ENCODE measurements at places on chromosomes 13 and 19.

DNA sequence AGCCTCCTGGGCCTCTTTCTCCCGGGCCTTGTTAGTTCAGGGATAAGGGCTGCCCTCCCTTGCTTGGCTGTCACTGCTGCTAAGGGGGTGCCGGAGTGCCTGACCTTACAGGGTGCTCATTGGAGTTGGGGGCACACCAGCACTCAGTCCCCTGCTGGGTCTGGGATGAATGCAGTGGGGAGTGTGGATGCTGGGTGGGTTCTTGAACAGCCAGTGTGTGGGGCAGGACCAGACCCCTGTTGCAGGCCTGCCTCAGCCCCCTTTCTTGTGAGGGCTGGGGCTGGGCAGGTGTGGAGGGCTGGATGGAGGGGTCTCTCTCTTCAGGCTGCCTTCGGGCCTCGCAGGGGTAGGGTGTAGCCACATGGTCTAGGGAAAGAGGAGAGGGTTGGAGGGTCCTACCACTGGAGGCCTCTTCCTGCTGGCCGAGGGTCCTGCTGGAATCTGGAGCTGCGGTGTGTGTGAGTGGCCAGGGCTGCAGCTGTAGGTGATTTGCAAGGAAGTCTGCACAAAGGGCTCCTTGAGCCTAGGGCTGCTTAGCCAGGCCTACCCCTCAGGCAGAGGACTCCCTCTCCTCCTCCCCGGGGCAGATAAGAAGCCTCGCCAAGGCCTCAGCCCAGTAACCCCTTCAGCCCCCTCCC is 3.2 kb downstream of the CEBPA start:
- DNase-seq, result no peak

DNA sequence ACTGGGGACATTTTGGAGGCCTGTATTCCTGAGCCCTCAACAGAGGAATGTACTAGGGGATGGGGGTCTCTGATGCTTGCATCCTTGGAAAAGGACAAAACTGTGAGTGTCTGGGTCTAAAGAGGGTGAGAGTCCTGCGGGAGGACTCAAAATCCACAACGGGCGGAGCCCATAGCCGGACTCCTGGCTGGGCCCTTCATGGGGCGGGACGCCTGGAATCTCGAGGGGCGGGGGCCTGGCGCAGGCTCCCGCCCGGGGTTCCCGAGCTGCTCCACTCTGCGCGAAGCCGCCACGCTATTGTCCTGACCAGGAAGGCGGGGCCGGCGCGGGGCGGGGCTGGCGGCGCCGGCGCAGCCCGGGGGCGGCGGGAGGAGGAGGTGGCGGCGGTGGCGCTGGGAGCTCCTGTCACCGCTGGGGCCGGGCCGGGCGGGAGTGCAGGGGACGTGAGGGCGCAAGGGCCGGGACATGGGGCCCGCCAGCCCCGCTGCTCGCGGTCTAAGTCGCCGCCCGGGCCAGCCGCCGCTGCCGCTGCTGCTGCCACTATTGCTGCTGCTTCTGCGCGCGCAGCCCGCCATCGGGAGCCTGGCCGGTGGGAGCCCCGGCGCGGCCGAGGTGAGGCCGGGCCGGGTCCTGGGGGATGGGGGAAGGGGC is at the start of gene APLP1:
APLP1 (plus strand) TSS at position 403 of the 651 bp plus-strand sequence; CDS start at position 466, 63 bp downstream.
- DNase-seq, result no peak

DNA sequence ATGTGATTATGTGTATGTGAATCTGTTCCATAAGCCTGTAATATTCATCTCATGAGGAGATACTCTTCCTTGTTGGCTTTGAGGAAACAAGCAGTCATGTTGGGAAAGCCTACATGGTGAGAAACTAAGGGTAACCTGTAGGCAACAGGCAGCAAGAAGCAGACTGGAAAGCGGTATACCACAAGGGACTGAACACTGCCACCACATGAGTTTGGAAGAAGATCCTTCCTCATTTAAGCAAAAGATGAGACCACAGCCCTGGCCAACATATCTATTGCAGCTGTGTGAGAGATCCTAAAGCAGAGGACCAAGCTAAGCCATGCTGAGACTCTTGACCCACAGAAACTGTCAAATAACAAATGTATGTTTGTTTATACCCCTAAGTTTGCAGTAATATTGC is 134.8 kb downstream of the B3GLCT start:
- no peak for DNase-seq

DNA sequence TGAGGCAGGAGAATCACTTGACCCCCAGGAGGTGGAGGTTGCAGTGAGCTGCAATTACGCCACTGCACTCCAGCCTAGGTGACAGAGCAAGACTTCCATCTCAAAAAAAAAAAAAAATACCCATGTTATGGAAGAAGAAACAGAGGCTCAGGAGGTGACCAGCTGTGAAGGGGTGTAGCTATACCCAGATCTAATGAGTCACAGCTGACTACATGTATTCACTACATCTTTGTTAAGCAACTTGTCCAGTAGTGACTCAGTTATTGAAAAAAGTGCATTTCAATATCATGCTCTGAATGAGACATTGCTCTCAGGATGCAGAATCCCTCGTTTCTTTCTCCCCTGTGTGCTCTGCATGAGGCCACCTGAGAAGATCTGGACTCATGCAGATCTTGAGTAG is 16.1 kb upstream of the SPART start:
- DNase-seq, result no peak

GRCh38 chr19:41131186-41131585 is 17.0 kb downstream of the CYP2F1 start:
- no peak for DNase-seq

GRCh38 chr13:84265257-84265764 is 383.0 kb upstream of the SLITRK1 start:
- no peak for DNase-seq

GRCh38 chr19:58034477-58034793 is 610 bp downstream of the ZSCAN1 start:
- DNase-seq, result no peak

DNA sequence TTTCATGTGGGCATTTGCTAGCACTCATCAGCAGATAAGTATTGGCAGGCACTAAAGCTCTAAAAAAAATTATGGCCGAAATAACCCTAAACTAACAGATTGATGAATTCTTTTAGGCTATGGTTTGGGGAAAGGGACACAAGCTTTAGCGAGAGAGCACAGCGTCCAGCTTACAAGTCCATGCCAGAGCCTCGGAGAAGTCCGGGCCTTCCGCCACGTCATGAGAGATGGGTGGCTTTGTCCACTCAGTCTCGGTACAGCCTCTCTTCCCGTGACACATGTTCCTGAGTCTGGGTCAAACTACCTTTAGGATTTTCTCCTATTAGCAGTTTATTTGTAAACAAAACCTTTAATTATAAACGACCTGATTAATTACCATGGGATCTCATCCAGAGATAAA is 27.7 kb downstream of the TMTC4 start:
- DNase-seq, result no peak

GRCh38 chr19:16383584-16384161 is 59.0 kb downstream of the KLF2 start:
- no peak for DNase-seq

- DNase-seq, result no peak
Observed at GRCh38 chr19:41298348-41298964, 11.5 kb upstream of the CCDC97 start.

GRCh38 chr19:41616792-41617621 is 9.9 kb downstream of the CEACAM4 start:
- no peak for DNase-seq

GRCh38 chr13:73387318-73387717 is 328.5 kb downstream of the KLF5 start:
- DNase-seq, result no peak

- no peak for DNase-seq
Observed at GRCh38 chr19:47445937-47446402, 25.7 kb downstream of the SLC8A2 start.

- DNase-seq, result no peak
Observed at GRCh38 chr13:31944262-31945160, 87.1 kb upstream of the FRY start.

DNA sequence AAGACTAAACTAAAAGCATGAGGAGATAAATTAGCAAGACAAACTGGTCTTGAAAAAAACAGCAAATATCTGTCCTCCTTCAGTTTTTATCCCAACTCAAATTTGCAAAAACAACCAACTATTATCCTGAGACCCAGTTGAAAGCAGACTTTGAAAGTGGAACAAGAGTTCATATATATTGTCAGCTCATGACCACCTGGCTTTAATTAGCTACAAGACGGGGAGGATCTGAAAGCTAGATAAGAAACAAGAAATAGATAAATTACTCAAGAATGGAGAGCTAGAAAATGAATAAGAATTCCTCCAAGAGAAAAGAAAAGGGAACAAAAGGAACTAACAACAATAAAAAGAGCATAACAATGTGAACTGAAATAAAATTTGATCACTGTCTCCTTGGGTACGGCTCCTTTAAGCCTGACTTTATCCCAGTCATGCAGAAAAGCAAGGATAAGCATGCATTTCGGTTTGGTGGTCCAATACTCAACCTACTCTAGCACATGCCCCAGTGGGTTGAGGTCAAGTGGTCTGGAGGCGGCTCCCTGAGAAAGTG is 246.9 kb downstream of the DCLK1 start:
- no peak for DNase-seq

DNA sequence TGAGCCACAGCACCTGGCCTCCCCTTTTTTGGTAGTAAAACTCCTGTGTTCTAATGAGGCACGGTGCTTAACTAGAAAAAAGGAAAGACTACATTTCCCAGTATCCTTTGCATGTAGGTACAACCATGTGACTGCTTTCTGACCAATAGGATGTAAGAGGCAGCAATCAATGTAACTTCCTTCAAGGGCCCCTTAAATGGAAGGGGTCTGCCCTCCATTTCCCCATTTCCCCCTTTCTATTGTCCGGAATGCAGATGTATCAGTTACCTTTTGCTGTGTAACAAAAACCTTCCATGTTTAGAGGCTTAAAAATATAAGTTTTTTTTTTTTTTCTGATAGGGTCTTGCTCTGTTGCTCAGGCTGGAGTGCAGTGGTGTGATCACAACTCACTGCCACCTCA is 2.2 kb downstream of the GPR32 start:
- DNase-seq, result no peak

- DNase-seq, result no peak
Observed at GRCh38 chr13:110578363-110578762, 16.8 kb upstream of the RAB20 start.

GRCh38 chr19:28234637-28235036 is 978.3 kb downstream of the UQCRFS1 start:
- DNase-seq, result no peak

GRCh38 chr19:14006766-14007562 is 844 bp upstream of the RFX1 start:
- no peak for DNase-seq

- DNase-seq, result no peak
Observed at GRCh38 chr13:95296326-95296925, 4.8 kb downstream of the ABCC4 start.

DNA sequence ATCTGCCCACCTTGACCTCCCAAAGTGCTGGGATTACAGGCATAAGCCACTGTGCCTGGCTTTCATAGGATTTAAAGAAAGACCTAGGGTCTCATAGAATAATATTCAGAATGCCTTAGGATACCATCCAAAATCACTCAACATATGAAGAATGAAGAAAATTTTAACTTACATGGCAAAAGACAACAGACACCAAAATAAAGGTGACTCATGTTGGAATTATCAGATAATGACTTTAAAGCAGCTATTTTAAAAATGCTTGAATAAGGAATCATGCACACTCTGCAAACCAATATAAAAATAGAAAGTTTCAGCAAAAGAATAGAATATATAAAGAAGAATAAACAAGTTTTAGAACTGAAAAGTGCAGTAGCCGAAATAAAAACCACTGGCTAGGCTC is 29.3 kb downstream of the ZNF566 start:
- DNase-seq, result no peak

DNA sequence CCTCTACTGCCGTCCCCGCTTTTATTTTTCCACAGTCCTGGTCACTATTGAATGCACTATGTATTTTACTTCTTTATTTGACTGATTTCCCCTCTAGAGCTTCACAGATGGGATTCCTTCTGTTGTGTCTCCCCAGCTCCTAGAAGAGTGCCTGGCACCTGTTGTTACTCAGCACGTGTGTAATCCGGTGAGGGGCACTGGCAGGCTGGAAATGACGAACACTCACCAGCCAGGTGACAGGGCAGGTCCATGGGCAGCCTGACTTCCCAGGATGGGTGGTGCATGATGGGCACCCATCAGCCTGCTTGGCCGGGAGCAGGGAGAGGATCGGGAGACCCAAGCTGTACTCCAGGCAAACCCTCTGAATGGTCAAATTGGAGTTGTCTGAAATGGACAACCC is 67.2 kb downstream of the CEBPG start:
- DNase-seq, result no peak

GRCh38 chr13:110126391-110126961 is 180.5 kb downstream of the COL4A1 start:
- no peak for DNase-seq

- no peak for DNase-seq
Observed at GRCh38 chr13:39394796-39395678, 208.0 kb downstream of the LHFPL6 start.

- DNase-seq, result no peak
Observed at GRCh38 chr19:13644645-13645044, 119.7 kb upstream of the MRI1 start.

- DNase-seq, result no peak
Observed at GRCh38 chr19:40945645-40946044, 45.4 kb upstream of the CYP2B6 start.

GRCh38 chr13:27783111-27783510 is 9.2 kb upstream of the GSX1 start:
- DNase-seq, result no peak

GRCh38 chr13:22218797-22219196 is 547.9 kb downstream of the FGF9 start:
- no peak for DNase-seq

GRCh38 chr19:5170329-5170745 is 170.3 kb downstream of the PTPRS start:
- no peak for DNase-seq

DNA sequence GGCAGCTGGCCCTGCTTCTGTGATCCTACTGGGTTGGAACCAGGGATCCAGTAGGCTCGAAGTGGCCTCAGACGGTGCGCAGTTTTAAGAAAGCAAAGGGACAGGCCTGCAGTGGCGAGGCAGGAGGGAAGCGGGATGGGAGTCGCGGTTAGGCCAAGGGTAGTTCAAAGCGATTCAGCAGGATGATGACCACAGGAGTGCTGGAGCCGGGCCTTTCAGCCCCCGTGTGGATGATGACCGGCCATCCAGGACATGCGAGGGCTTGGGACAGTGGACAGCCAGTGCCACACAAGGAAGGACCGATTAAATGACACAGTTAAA is 854 bp downstream of the RNASEH2B start:
- no peak for DNase-seq

DNA sequence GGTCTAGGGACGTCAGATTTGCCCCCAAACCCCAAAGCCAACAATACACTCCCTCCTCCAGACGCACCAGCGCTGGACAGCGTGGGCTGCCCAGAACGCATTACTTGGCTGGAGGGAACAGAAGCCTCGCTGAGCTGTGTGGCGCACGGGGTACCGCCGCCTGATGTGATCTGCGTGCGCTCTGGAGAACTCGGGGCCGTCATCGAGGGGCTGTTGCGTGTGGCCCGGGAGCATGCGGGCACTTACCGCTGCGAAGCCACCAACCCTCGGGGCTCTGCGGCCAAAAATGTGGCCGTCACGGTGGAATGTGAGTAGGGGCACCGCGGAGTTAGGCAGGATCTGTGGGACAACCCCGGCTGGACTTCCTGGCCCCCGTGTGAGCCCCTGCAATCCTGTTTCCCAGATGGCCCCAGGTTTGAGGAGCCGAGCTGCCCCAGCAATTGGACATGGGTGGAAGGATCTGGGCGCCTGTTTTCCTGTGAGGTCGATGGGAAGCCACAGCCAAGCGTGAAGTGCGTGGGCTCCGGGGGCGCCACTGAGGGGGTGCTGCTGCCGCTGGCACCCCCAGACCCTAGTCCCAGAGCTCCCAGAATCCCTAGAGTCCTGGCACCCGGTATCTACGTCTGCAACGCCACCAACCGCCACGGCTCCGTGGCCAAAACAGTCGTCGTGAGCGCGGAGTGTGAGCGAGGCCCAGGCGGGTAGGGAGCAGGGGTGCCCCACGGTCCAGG is 4.0 kb downstream of the ICAM5 start:
- no peak for DNase-seq

Data from Panc1 (cell line).